ENCODE measurements at places on chromosomes 3 and 15. TPM values are rescaled to one million over a fixed set of nuclear protein-coding genes. Genes with fewer than 3 reads are reported as not detected.

DNA sequence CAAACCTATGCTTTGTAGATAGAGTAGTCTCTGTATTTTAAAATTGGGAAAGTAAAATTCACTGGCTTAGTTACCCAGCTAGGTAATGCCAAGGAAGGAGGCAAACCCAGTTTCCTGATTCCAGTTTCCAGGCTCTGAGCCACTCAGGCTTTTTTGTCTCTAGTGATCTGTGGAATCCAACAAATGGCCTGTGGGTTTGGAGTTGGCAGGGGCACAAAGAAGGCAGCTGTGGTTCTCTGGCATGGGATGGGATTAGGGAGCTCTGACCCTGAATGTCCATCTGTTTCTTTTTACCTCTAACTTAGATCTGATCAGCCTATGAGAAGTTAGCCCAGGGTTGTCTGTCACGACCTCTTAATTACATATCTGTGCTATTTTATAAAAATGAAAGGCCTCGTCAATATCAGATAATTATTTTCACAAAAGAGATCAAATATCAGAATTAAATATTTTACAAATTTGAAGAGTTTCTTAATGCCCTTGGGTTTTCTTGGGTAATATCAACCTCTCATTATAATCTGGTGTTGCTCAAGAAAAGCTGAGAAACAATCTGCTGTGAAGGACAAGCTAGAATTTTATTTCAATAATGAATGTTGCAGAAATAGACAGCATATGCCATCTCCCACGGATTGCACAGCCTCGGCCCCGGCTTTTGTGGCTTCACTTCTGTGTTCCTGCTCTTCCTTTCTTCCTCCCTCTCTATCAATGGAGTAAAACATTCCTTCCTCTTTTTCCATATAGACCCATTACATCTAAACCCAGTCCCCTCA is 63.7 kb upstream of the DAZL start:
- H3K27me3 ChIP-seq, result no peaks in the 10 kb centered on the region
- H3K4me3 ChIP-seq, result no peak overlapping the region
- no peak overlapping the region for H3K27ac ChIP-seq
- no peaks in the 10 kb centered on the region for H3K4me1 ChIP-seq
- no peak for DNase-seq
- H3K36me3 ChIP-seq, result no peaks in the 10 kb centered on the region

GRCh38 chr15:41842229-41842628 is 3.6 kb downstream of the PLA2G4B start:
- no peak overlapping the region for H3K27ac ChIP-seq
- no peaks in the 10 kb centered on the region for H3K27me3 ChIP-seq
- no peak for DNase-seq
- H3K36me3 ChIP-seq, result peaks cover 12% of the 10 kb centered on the region
- no peaks in the 10 kb centered on the region for H3K4me1 ChIP-seq

DNA sequence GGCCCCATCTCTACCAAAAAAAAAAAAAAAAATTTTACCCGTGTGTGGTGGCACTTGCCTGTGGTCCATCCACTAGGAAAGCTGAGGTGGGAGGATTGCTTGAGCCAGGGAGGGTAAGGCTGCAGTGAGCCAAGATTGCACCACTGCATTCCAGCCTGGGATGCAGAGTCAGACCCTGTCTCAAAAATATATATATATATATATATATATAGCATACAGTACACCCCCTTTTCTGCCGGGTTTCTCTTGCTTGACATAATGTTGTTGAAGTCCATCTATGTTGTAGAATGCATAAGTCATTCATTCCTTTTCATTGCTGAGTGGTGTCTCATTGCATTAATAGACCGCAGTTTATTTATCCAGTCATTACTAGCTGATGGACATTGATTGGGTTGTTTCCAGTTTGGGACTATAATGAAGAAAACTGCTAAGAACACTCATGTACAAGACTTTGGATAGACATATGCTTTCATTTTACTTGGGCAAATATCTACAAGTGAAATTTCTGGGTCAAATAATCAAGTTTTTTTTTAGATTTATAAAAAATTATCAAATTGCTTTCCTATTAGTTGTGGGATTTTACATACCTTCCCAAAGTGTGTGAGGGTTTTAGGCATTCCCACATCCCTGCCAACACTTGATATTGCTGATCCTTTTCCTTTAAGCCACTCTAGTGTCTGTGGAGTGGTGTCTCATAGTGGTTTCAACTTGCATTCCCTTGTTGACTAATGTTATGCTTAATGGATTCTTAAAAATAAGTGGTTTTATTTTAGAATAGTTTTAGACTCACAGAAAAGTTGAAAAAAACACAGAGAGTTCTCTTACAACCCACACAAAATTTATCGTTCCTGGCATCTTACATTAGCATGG is 2.1 kb upstream of the PRR20G start:
- no peak overlapping the region for H3K27ac ChIP-seq
- peak; percentile 3 for DNase-seq
- no peak overlapping the region for H3K4me3 ChIP-seq

DNA sequence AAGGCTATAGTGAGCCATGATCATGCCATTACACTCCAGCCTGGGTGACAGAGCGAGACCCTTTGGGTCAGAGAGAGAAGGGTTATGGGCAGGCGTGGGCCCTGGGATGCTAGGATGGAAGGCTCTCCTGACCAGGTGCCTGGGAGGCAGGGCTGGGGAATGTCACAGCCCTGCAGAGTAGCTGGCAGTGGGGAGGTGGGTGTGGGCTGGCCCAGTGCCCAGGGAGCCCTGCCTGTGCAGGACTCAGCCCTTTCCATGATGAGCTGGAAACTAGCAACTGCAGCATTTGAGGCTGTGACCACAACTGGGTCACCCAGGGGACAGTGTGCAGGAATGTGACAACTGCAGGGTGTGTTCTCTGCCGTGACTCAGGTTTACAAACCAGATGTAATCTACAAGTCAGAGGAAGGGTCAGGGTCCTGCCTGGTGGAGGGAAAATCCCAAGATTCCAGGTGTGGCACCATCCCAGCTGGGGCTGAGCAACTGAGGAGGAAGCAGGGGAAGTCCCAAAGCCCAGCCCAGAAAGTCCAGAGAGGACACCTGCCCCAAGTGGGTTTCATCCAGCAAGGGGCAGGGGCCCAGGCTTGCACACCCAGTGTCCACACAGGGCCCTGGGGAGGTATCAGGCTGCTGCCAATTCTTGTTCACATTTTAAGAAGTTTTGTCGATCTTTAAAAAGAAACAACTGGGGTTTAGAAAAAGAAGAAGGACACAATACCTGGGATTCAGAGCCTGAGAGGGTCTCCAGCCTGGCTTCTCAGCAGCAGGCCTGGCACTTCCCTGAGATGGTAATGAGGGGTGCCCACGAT is 45.5 kb downstream of the SLC28A1 start:
- H3K27me3 ChIP-seq, result no peaks in the 10 kb centered on the region
- peaks cover 2% of the 10 kb centered on the region for H3K4me1 ChIP-seq
- no peak overlapping the region for H3K4me3 ChIP-seq

The SERINC4 gene
- total RNA-seq, result not detected

The MGA gene
- 48.3 TPM for total RNA-seq
